ENCODE measurements at places on chromosomes 7 and 10. TPM values are rescaled to one million over a fixed set of nuclear protein-coding genes. Genes with fewer than 3 reads are reported as not detected.

GRCh38 chr7:31899356-31899927 lies 170.8 kb downstream of the PDE1C start:
- DNase-seq: no peak

DNA sequence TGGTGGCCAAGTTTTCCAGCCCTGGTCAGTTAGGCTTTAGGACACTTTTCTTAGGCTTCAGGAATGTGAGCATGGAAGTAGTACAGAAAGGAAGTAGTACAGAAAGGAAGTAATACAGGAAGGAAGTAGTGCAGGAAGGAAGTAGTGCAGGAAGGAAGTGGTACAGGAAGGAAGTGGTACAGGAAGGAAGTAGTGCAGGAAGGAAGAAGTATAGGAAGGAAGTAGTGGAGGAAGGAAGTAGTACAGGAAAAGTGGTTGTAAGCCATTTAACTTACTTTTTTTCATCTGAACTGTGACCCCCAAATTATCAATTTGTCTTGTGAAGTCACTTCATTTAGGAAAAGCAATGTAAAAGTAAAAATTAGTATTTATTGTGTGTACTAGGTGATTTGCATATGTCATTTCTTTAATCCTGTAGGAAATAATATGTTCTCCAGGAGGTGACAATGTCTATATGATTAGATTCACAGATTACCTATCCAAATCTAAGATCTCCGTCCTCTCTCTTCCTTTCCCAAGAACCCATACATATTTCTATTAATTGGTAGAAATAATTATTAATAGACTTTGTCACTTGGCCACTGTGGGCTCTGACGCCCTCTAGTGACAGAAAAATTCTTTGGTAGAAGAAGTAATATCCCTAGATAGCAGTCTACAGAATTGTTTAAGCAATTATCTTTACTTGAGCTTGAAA lies 3.9 kb upstream of the FAS start:
- no peak for DNase-seq

DNA sequence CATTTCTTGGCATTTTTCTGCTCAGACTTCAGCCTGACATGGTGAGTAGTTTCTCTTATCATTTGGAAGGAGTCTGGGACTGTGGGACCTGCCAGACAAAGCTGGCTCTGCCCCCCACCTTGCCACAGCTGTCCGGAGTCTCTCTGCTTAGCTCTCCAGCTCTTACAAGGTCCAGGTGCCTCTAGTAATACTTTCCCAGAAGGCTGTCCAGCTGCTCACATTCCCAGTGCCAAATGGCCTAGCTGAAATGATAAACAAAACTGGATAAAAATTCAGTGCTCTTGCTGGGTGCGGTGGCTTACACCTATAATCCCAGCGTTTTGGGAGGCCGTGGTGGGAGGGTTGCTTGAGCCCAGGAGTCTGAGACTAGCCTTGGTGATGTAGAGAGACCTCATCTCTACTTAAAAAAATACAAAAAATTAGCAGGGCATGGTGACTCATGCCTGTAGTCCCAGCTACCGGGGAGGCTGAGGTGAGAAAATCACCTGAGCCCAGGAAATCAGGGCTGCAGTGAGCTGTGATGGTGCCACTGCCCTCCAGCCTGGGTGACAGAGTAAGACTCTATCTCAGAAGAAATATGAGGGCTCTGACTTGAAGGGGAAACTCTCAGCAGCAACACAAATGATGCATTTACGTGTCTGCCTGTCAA lies 86.8 kb downstream of the C10orf90 start:
- no peak for DNase-seq

DNA sequence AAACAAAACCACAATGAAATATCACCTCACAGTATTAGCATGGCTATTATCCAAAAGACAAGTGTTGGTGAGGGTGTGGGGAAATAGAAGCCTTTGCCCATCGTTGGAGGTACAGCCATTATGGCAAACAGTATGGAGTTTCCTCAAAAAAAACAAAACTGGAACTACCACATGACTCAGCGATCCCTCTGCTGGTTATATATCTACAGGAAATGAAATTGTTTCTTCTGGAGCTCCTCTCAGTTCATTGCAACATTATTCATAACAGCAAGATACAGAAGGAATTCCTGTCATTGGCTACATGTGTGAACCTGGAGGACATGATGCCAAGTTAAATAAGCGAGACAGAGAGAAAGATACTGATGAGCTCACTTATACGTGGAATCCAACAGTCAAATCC lies 2.4 kb upstream of the UBE3C start:
- no peak for DNase-seq

DNA sequence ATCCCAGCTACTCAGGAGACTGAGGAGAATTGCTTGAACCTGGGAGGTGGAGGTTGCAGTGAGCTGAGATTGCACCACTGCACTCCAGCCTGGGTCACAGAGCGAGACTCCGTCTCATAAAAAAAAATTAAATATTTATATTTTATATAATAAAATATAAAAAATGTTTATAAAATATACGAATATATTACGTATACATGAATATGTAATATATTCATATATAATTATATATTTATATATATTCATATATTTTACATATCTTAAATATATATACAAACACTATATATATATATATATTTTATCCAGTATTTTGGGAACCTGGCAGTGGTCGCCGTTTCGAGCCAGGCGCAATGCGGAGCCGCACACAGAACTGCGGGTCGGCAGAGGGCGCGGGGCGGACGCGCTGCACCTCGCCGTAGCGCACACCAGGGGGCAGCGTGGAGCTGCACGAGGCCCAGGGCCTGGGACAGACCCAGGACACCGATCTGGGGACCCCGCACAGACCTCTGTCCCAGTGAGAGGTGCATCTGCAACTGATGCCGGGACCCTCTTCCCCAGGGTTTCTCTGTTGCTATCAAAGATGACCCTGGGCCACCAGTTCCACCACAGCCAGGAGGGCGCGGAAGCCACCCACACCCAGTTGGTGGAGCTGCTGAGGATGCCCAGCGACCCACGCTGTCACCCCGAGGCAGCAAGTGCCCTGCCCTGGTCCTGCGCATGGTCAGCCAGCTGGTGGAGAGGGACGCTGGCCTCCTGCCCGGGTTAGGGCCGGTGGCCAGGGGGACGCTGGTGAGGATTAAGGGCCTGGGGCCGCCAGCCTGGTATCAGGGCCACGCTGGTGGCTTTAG lies 22.7 kb downstream of the AP5Z1 start:
- DNase-seq: peak; percentile 92

DNA sequence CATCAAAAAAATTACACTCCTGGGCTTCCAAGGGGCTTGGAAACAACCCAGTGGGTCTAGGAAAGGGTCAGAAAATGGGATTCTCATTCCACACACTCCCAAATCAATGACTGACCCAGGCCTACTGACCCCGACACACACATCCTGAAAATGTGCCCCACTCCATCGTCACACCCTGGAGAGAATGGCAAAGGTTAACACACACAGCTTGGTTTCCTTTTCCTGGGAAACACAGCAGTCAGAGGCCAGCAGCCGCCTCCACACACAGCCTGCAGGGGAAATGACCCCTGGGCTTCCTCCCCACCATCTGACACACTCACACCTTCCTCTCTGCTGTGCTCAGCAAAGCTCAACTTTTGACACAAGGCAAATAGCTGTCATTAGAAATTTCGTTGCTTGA lies 42.9 kb downstream of the SH3PXD2A start:
- no peak for DNase-seq

DNA sequence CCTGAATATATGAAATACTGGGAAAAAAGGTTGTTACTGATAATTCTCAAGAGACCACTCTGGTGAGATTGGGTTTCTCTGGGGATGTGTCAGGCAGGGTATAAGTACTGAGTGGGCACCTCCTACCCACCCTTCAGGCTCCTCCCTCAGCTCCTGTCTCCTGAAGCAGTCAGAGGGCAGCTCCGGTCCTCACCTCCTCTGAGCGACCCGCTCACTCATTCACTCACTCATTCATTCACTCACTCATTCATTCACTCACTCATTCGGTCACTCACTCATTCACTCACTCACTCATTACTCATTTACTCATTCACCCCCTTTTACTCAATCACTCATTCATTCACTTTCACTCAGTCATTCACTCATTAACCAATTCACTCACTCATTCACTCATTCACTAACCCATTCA lies 6.9 kb upstream of the PFKP start:
- DNase-seq: no peak

DNA sequence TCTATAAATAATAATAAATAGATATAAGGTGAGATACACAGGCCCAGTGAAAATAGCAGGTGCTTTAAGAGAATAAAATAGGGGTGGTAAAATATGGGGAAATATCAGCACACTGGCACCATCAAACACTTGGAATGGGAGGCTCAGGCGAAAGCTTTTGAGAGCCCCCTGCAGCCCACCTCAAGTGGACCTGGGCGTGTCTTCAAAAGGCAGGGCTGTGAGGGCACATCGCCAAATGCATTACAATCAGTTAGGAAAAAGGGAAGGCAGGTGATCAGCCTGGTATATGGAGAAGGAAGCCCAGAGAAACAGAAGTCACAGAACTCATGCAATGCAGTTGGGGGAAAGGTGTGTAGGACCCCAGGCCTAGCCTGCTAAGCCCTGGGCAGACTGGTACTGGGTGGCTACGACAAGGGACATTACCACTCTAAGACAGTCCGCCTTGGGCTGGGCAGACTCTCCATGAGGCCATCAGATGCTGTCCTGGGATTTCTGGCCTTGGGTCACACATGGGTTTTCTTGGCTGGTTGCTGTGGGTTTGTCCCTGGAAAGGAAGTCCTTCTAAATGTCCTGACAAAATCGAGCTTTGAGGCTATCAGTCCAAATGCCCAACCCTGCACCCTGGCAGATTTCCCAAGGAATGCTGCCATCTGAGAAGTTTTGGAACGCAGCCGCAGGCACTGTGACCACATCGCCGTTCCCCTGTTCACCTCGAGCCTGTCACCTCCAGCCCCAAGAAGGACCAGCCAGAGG lies 330.6 kb downstream of the GRID1 start:
- DNase-seq: no peak

- no peak for DNase-seq
Observed at GRCh38 chr10:122350893-122351292, 23.6 kb upstream of the PLEKHA1 start.

- DNase-seq: no peak
Observed at GRCh38 chr7:43298617-43299016, 186.2 kb downstream of the HECW1 start.

- no peak for DNase-seq
Observed at GRCh38 chr7:101927389-101927788, 110.0 kb downstream of the CUX1 start.

GRCh38 chr7:155844526-155844925 lies 32.3 kb upstream of the SHH start:
- DNase-seq: peak; percentile 38

GRCh38 chr10:131556061-131556896 lies 244.8 kb upstream of the TCERG1L start:
- peak; percentile 42 for DNase-seq

DNA sequence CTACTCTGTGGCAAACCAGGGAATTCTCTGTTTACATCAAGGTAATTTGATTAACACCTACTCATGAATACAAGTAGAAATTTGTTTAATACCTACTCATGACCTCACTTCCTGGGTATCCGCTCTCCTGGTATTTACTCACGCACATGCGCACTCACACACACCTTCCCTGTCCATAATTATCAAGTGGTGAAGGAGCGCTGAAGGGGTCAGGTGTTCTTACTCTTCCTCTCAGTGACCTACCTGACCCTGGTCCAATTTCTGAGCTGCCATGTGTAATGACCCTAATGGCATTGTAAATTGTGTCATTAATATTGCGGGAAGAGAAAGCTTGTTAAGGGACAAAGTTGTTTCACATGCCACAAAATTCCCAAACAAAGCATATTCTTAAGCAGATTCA lies 41.3 kb upstream of the TRIL start:
- no peak for DNase-seq

DNA sequence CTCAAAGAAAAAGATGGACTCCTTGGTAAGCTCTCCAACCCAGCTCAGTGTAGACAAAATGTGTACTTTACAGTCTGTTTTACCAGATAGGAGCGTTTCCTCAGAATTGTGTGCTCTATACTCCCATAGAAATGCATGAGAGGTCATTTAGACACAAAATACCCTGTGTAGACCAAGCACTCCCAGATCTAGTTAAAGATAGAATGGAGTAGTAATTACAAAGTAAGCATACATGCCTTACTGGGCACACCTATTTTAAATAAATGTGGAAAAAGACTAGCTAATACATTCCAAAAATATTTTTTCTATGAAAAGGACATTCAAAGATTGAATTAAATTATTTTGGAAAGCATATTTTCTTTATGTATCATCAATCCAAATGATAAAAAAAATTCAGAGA lies 271.9 kb upstream of the DGKB start:
- no peak for DNase-seq

- DNase-seq: no peak
Observed at GRCh38 chr7:44105832-44106231, 1.7 kb downstream of the AEBP1 start.

DNA sequence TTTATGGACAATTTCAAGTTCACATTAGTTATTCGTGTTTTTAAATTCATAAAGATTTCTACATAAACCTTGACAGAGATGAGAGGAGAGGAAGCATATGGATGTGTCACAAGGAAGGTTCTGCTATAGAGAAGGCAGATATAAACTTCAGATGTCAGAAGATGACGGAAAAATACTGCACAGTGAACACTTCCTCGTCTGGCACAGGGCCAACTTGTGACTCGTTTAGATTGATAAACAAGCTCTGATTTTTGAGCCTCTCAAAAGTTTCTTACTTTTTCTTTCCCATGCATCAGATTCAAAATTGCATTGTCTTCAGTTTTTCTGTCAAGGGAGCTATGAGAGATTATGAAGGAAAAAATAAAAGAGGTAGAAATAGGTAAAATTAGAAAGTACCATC lies 156.4 kb upstream of the MINDY3 start:
- no peak for DNase-seq

GRCh38 chr7:151327022-151327421 lies 14.6 kb upstream of the NUB1 start:
- no peak for DNase-seq

The RPEL1 gene
- not detected for total RNA-seq

The CLRN3 gene
- 0.49 TPM for total RNA-seq

The ZNF33B gene
- 30.4 TPM for total RNA-seq

The FGL2 gene
- 10.5 TPM for total RNA-seq

The LDB3 gene
- 1.6 TPM for total RNA-seq

The BEND7 gene
- total RNA-seq: 27.1 TPM

The FBXL13 gene
- total RNA-seq: 3.1 TPM

The CYP3A4 gene
- 0.34 TPM for total RNA-seq

The ZNF365 gene
- total RNA-seq: 2.0 TPM

The CYP2C9 gene
- total RNA-seq: 4.2 TPM

The WDR86 gene
- 2.0 TPM for total RNA-seq

The LIPM gene
- total RNA-seq: not detected

Measured in upper lobe of left lung (tissue), 6 donors.